ENCODE measurements at places on chromosomes 3 and 15. TPM values are rescaled to one million over a fixed set of nuclear protein-coding genes. Genes with fewer than 3 reads are reported as not detected.

- H3K4me3 ChIP-seq = no peak overlapping the region
- H3K27me3 ChIP-seq = no peaks in the 10 kb centered on the region
- no peak overlapping the region for H3K27ac ChIP-seq
Measured at GRCh38 chr3:195768414-195768813, 43.3 kb downstream of the MUC4 start.

TLR9 gene
- 2.3 TPM for total RNA-seq

KLHL6 gene
- 55.9 TPM for total RNA-seq

- H3K4me3 ChIP-seq = no peak overlapping the region
- peaks cover 33% of the 10 kb centered on the region for H3K4me1 ChIP-seq
- no peak for DNase-seq
Measured at GRCh38 chr3:171306631-171307030, 153.6 kb downstream of the TNIK start.

LRRK1 gene
- 0.58 TPM for total RNA-seq

- H3K36me3 ChIP-seq = no peaks in the 10 kb centered on the region
- no peaks in the 10 kb centered on the region for H3K4me1 ChIP-seq
- no peak overlapping the region for H3K27ac ChIP-seq
- DNase-seq = no peak
- no peaks in the 10 kb centered on the region for H3K27me3 ChIP-seq
- H3K4me3 ChIP-seq = no peak overlapping the region
Measured at GRCh38 chr3:89332793-89333192, 225.4 kb downstream of the EPHA3 start.

DNA sequence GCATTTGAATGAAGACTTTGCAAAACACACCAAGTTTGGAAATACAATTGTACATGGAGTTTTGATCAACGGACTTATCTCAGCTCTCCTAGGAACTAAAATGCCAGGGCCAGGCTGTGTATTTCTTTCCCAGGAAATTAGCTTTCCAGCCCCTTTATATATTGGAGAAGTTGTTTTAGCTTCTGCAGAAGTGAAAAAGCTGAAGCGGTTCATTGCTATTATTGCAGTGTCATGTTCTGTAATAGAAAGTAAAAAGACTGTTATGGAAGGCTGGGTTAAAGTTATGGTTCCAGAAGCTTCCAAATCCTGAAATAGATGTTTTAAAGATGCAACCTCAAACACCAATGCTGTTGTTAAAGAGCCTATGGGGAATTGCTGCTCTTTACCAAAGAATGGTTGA, 11.5 kb downstream of the HTD2 start:
- peaks cover 31% of the 10 kb centered on the region for H3K36me3 ChIP-seq
- no peak for DNase-seq
- no peaks in the 10 kb centered on the region for H3K4me1 ChIP-seq
- no peak overlapping the region for H3K4me3 ChIP-seq
- H3K27me3 ChIP-seq = no peaks in the 10 kb centered on the region

CCDC54 gene
- not detected for total RNA-seq

DNA sequence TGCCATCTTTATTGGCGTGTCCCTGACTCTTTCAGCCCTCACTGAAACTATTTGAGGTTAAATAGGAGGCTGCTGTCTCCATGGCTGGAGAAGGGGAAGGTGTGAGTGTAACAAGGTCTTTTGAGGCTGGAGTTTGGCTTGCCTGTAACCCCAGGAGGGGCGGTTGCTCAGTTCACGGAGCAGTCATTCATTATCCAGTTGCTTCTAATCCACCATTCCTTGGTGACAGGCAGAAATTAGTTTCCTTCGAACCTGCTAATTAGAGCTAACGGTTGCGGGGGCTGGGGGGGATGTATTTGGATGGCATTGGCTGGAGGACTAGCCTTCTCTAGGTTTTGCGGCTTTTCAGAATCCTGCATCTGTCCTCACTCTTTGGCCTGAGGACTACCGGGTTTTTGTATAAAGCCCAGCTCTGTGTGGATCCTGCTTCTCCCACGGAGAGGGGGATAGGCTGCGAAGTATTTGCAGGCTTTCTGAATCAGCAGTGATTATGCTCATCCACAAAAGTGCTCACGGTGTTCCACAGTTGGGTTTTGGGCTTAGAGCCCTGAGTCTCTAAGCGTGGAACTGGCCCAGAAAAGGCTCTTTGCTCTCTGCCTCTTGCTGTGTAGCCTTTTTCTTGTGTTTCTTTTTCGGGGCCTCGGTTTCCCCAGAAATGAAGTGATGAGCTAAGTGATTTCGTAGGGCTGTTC, 18.6 kb downstream of the FGD5 start:
- DNase-seq = no peak
- H3K4me1 ChIP-seq = no peaks in the 10 kb centered on the region
- H3K27me3 ChIP-seq = no peaks in the 10 kb centered on the region
- H3K4me3 ChIP-seq = no peak overlapping the region

GRCh38 chr3:113741086-113741485, 5.0 kb downstream of the NAA50 start:
- peaks cover 63% of the 10 kb centered on the region for H3K4me1 ChIP-seq
- H3K36me3 ChIP-seq = no peaks in the 10 kb centered on the region
- no peaks in the 10 kb centered on the region for H3K27me3 ChIP-seq
- H3K4me3 ChIP-seq = no peak overlapping the region
- no peak for DNase-seq
- no peak overlapping the region for H3K27ac ChIP-seq

USP3 gene
- 148 TPM for total RNA-seq

DNA sequence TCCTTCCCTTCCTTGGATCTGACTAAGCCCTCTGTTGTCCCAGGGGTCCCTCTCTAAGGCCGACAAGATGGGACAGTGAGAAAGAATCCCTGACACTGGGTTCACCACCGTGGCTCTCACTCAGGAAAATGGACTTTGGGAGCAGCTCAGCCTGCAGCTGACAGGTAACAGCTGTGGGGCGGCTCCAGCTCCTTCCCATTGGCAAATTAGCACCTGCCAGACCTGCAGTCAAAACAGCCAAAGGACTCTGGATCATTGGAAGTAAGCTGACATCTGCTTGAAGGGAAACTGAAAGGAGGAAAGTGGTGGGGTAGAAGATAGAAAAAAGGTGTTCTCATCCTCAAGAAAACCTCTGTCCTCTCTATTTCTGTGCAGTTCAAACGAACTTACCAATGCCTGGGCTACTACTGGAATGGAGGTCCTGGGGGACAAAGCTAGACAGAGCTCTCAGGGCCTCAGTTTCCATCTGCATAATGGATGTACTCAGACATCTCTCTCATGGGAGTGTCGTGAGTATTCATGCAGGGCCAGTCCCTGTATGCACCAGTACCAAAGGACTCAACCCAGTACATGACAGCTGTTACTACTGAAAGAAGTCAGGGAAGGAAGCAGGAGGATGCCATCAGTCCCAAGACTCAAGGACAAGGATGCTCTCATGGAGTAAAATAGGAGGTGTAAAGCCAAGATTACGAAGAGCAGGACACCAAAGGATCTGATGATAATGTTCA, 53.6 kb upstream of the DCLK3 start:
- no peaks in the 10 kb centered on the region for H3K27me3 ChIP-seq
- H3K4me1 ChIP-seq = no peaks in the 10 kb centered on the region
- H3K36me3 ChIP-seq = no peaks in the 10 kb centered on the region
- no peak overlapping the region for H3K4me3 ChIP-seq

CKMT1A gene
- total RNA-seq = not detected

- H3K36me3 ChIP-seq = no peaks in the 10 kb centered on the region
- H3K4me3 ChIP-seq = no peak overlapping the region
- H3K27ac ChIP-seq = no peak overlapping the region
- no peaks in the 10 kb centered on the region for H3K27me3 ChIP-seq
- DNase-seq = no peak
- H3K4me1 ChIP-seq = peaks cover 7% of the 10 kb centered on the region
Measured at GRCh38 chr3:128128251-128128650, 4.6 kb upstream of the RUVBL1 start.

C3orf33 gene
- total RNA-seq = 3.1 TPM

DNA sequence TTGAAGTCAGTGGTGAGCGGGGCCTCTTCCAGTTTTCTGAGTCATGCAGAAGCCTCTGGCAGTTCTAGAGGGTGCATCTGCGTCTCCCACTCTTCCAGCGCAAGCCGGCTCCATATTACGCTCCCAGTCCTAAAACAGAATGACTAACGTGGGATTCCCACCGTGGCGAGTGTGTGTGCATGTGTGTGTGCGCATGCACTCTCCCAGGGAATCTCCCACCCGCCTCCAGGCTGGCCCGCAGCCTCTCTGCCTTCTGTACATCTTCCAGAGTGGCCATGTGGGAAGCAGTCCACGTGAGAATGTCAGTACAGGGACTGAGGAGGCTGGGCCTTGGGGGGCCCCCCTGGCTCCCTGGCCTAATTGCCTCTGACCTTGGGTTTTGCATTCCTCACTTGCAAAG, 87.7 kb downstream of the LSM3 start:
- no peaks in the 10 kb centered on the region for H3K36me3 ChIP-seq
- no peak overlapping the region for H3K4me3 ChIP-seq
- no peaks in the 10 kb centered on the region for H3K27me3 ChIP-seq
- no peaks in the 10 kb centered on the region for H3K4me1 ChIP-seq
- H3K27ac ChIP-seq = no peak overlapping the region
- DNase-seq = no peak

DNA sequence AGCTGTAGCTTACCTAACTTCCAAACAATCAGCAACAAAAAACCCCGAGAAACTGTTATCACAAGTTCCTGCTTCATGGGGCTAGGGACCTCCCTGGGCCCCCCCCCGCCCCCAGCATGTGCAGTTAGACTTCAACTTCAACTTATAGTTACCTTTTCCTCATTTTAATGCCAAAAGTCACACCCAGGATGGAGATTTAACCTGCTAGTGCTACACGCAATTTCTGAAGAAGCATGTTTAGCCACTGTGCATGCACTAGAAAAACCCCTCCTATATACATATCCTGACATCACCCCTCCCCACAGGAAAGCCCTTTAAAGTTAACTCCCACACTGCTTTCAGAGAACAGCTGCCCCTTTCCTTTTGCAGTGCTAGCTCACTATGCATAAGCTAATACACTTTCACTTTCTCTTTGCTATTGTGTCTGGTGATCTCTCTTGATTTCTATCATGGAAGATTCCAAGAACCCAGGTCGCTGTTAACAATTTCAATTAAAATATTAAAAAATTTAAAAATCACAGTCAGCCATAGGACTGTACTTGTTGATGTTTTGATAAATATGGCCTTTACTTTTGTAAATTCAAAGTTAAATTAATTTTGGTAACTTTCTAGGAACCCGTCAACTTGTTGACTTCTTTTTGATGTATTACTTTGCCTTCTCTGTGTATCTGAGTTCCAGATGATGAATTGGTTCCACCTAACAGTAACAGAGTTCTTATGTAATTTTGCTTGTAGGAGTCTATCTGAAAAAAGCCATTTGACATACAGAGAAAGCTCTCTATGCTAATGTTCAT, 75.2 kb upstream of the ACAD9 start:
- H3K36me3 ChIP-seq = peaks cover 39% of the 10 kb centered on the region
- peaks cover 68% of the 10 kb centered on the region for H3K4me1 ChIP-seq
- peak overlapping the region; percentile 81 for H3K27ac ChIP-seq
- H3K27me3 ChIP-seq = no peaks in the 10 kb centered on the region
- peak; percentile 85 for DNase-seq

TPRG1 gene
- total RNA-seq = 52.5 TPM

RTP4 gene
- total RNA-seq = 7.5 TPM

DNA sequence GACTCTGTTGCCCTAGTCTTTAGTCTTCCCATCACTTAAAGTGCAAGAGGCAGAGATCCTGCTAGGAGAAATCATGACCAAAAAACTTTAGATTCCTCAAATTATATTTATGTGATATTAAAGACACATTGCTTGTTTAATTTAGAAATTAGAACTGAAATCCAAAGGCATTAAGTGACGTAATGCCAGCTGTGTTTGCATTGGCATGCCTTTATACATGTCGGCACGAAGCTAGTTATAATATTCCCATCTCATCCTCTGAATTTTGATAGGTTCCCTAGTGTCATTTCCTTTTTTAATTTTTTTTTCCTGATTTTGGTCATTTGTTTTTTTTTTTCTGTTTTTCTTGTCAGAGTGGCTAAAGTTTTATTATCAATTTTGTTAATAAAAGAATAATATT, 203.5 kb upstream of the ZBTB20 start:
- no peak for DNase-seq
- no peaks in the 10 kb centered on the region for H3K36me3 ChIP-seq
- H3K4me1 ChIP-seq = no peaks in the 10 kb centered on the region
- no peak overlapping the region for H3K27ac ChIP-seq
- no peak overlapping the region for H3K4me3 ChIP-seq
- H3K27me3 ChIP-seq = no peaks in the 10 kb centered on the region

DNA sequence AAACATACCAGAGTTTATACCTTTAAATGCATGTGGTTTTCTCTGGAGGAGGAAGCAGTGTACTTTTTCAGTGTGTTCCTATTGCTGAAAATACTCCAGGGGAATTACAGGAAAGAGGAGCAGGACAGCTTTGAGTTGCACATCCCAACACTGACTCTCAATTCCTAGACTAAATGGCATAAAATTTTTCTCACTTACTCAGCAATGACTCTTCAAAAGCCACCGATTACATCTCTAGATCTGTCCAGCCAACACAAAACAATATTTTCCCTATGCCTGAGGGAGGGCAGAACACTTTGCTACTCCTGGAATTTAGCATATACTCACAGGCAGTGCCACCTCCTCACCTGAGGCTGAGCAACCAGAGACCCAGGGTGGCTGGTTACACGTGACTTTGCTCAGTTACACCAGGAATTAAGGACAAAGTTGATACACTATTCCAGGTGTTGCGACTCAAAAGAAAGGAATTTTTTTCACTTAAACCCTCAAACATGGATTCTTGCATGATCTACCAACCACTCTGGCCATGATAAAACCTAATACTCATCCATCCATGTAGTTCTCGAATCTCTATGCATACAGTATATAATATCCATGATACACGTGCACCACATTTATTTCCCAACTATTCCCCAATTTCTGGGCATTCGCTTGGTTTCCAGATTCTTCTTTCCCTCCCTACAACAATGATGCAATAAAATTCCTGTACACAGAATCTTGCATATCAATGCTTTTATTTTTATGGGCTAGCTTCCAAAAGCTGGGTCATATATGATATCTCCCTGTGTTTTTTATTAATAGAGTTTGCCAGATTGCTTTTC, 194.6 kb downstream of the THRB start:
- H3K4me1 ChIP-seq = no peaks in the 10 kb centered on the region
- no peak overlapping the region for H3K4me3 ChIP-seq
- H3K27ac ChIP-seq = no peak overlapping the region
- no peaks in the 10 kb centered on the region for H3K36me3 ChIP-seq
- no peak for DNase-seq

- H3K27me3 ChIP-seq = no peaks in the 10 kb centered on the region
- H3K27ac ChIP-seq = peak overlapping the region; percentile 50
- peaks cover 11% of the 10 kb centered on the region for H3K36me3 ChIP-seq
- H3K4me1 ChIP-seq = peaks cover 31% of the 10 kb centered on the region
- peak; percentile 30 for DNase-seq
- H3K4me3 ChIP-seq = peak overlapping the region; percentile 84
Measured at GRCh38 chr15:34366271-34367065, 528 bp downstream of the LPCAT4 start.

DNA sequence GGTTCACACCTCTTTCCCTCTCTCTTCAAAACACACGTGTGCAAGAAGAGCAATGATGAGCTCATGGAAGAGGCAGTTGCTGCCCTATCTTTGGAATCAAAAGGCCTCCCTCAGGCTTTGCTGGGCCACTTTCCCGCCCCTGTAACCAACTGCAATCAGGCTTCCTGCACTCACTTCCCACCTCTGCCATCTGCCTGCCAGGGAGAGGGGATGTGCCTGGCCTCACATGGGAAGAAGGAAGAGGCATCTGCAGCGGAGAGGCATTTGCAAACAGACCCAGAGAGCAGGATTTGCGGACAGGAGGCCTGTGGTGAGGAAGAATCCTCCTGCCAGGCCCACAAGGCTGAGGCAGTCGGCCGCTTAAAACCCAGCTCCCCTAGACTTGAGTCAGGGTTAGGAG, 175.6 kb upstream of the ATP10A start:
- H3K36me3 ChIP-seq = no peaks in the 10 kb centered on the region
- no peaks in the 10 kb centered on the region for H3K27me3 ChIP-seq
- no peak overlapping the region for H3K4me3 ChIP-seq
- no peak overlapping the region for H3K27ac ChIP-seq
- no peaks in the 10 kb centered on the region for H3K4me1 ChIP-seq

Data from CD4-positive, alpha-beta memory T cell (primary cell).